Activated T-helper 2 cell treated with anti-CD3 and anti-CD28 coated beads, Interferon-gamma antibody, Interleukin-2, Interleukin-4, amounts not matched to agents 10 μg/mL and 5 μg/mL and 100 μg/mL, durations not matched to agents 14 hours and 24 hours and 36 hours (primary cell): ENCODE measurements at places on chromosomes 5 and 9. TPM values are rescaled to one million over a fixed set of nuclear protein-coding genes. Genes with fewer than 3 reads are reported as not detected.
A peak's percentile ranks its signal among the peaks of the same experiment; 100 is the strongest.

DNA sequence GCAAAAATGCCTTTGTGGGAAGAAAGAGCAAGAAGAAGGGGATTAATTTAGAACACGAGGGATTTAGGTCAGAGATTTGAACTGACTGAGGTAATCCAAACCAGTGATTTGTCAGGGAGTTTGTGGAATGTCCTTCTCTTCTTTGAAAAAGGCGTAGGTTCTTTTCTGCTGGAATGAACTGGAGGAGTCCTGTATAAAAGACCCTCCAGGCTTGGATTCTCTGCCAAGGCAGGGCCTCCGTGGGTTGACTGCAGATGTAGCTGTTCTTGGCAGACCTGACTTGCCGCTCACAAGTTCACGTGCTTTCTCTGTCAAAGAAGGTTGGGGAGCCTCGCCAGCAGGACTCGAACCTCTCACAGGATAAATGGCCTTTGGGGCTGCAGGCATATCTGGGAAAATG, 62.8 kb upstream of the STC2 start:
- H3K27me3 ChIP-seq, result peaks cover 7% of the 10 kb centered on the region
- no peaks in the 10 kb centered on the region for H3K4me1 ChIP-seq

- DNase-seq, result no peak
- no peaks in the 10 kb centered on the region for H3K36me3 ChIP-seq
- H3K4me1 ChIP-seq, result no peaks in the 10 kb centered on the region
- no peak overlapping the region for H3K27ac ChIP-seq
Measured at GRCh38 chr9:92455217-92455616, 27.1 kb downstream of the ASPN start.

DNA sequence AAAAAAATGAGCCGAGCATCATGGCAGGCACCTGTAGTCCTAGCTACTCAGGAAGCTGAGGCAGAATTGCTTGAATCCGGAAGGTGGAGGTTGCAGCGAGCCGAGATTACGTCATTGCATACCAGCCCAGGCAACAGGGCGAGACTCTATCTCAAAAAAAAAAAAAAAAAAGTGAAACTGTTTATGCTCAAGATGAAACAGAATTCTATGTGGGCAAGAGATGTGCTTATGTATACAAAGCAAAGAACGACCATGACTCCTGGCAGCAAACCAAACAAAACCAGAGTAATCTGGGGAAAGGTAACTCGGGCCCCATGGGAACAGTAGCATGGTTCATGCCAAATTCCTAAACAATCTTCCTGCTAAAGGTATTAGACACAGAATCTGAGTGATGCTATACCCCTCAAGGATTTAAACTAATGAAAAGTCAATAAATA, 32.6 kb upstream of the PLAC8L1 start:
- no peaks in the 10 kb centered on the region for H3K27me3 ChIP-seq
- H3K4me1 ChIP-seq, result no peaks in the 10 kb centered on the region
- DNase-seq, result no peak
- H3K36me3 ChIP-seq, result peaks cover 69% of the 10 kb centered on the region
- H3K27ac ChIP-seq, result no peak overlapping the region

DNA sequence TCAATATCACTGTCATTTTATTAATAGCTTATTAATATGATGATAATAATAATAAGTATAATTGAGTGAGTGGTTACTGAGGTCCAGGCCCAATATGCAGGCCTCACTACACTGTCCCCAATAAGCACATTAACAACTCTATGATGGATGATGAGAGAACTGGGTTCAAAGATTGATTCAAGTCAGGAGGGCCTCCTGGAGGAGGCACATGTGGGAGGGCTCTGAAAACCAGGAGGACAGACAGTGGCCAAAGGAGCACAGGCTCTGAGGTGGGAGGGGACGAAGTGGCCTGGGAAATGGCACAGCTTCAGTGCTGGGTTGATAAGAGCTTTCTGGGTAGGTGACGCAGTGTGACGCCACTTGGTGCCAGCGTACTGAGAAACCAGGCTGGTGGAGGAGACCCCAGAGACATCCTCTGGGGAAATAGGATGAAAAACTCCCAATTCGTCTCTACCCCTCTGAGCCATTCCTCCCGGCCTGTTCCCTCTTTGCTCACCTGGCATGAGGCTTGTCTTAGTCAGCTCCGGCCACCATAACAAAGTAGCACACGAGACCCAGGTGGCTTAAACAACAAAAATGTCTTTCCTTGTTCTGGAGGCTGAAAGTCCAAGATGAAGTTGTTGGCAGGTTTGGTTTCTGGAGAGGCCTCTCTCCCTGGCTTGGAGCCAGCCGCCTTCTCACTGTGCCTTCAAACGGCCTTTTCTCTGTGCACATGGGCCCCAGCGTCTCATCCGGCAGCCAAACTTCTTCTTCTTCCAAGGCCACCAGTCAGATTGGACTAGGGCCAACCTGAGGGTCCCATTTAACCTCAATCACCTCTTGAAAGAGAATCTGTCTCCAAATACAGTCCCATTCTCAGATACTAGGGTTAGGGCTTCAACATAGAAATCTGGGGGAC, 31.6 kb downstream of the NTNG2 start:
- DNase-seq, result no peak
- no peaks in the 10 kb centered on the region for H3K27me3 ChIP-seq
- H3K36me3 ChIP-seq, result no peaks in the 10 kb centered on the region
- H3K4me1 ChIP-seq, result no peaks in the 10 kb centered on the region

- no peaks in the 10 kb centered on the region for H3K4me1 ChIP-seq
- no peak for DNase-seq
- peaks cover 5% of the 10 kb centered on the region for H3K27me3 ChIP-seq
Measured at GRCh38 chr9:135592331-135592590, 30.7 kb downstream of the PAEP start.

- no peaks in the 10 kb centered on the region for H3K4me1 ChIP-seq
- no peaks in the 10 kb centered on the region for H3K27me3 ChIP-seq
- DNase-seq, result no peak
- H3K36me3 ChIP-seq, result no peaks in the 10 kb centered on the region
- no peak overlapping the region for H3K27ac ChIP-seq
Measured at GRCh38 chr9:30301271-30301963, 2083.0 kb upstream of the ACO1 start.

DNA sequence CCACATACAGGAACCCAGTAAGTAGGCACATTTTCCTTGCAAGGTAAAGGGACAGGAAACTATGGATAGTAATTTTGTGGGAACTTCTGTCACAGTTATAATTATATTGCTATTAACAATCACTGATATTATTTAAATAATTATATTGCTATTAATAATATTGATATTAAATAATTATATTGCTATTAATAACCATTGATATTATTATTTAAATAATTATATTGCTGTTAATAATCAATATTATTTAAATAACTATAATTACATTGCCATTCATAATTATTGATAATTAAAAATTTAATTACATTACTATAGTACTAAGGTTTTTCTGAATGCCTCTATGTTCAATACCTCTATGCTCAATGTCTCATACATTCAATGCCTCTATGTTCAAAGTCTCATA, 385.6 kb upstream of the SGCD start:
- H3K27me3 ChIP-seq, result peaks cover 1% of the 10 kb centered on the region
- no peak for DNase-seq
- H3K27ac ChIP-seq, result no peak overlapping the region
- H3K36me3 ChIP-seq, result no peaks in the 10 kb centered on the region
- peaks cover 5% of the 10 kb centered on the region for H3K4me1 ChIP-seq

GRCh38 chr5:109347252-109347888, 62.4 kb downstream of the PJA2 start:
- H3K4me3 ChIP-seq, result no peak overlapping the region
- H3K36me3 ChIP-seq, result peaks cover 47% of the 10 kb centered on the region
- H3K4me1 ChIP-seq, result peaks cover 2% of the 10 kb centered on the region
- H3K27ac ChIP-seq, result no peak overlapping the region
- H3K27me3 ChIP-seq, result no peaks in the 10 kb centered on the region

DNA sequence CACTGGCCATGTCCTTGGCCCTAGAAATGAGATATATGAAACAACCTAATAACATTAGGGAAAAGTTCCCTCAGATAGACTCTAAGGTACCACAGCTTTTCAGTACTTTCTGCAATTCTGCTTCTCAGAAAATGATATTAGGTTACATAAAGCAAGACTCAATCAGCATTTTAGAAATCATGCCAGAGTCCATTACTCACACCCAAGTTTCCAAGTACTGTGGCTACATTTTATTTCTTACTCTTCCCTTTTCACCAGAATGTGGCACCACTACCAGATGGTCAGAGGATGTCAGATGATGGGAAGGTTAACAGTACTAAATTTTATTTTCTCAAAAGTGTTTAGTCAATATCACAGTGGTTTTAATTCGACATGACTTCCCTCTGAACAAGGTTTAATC, 217.2 kb downstream of the MLLT3 start:
- peaks cover 29% of the 10 kb centered on the region for H3K36me3 ChIP-seq
- no peak overlapping the region for H3K27ac ChIP-seq
- no peak overlapping the region for H3K4me3 ChIP-seq
- no peaks in the 10 kb centered on the region for H3K27me3 ChIP-seq
- H3K4me1 ChIP-seq, result peaks cover 32% of the 10 kb centered on the region

- peaks cover 7% of the 10 kb centered on the region for H3K27me3 ChIP-seq
- no peaks in the 10 kb centered on the region for H3K36me3 ChIP-seq
- H3K4me3 ChIP-seq, result no peak overlapping the region
- H3K4me1 ChIP-seq, result no peaks in the 10 kb centered on the region
- DNase-seq, result no peak
- no peak overlapping the region for H3K27ac ChIP-seq
Measured at GRCh38 chr9:114091711-114092110, 7.4 kb downstream of the KIF12 start.

DNA sequence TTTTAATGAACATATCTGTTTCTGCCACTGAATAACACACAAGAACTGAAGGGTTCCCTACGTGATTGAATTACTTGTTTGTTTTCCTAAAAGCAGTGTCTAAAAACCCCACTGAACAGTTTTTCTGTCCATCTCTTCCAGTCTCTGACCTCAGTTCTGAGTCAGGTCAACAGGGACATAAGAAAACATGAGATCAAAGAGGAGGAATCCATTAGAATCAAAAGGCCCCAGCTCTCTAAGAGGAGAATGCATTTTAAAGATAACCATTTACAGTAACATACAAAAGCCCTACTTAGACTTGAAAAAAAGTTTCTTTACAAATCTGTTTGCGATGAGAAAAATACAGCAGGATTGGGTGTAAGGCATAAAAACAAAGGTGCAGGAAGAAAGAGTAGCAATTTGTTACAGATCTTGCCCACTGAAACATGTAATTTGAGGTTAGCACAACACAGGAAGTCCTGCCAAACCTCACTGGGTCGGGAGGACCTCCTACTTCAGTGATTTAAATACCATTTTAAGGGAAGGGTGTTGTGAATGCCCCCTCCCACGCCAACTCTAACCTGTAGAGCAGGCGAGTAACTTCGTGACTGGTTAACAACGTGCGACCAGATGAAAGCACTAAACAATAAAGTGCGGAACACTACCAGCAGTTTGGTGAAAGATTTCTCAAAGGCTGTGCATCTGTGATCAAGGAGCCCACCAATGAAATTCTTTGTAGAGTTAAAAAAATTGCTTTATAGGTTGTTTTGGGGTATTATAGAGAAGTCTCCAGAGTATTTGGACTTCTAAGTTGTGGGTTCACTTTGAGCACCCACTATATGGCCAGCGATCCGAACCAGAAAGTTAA, 1.3 kb downstream of the QSOX2 start:
- H3K4me3 ChIP-seq, result peak overlapping the region; percentile 92
- H3K27ac ChIP-seq, result peak overlapping the region; percentile 90
- H3K4me1 ChIP-seq, result peaks cover 28% of the 10 kb centered on the region
- DNase-seq, result peak; percentile 35
- H3K27me3 ChIP-seq, result peaks cover 4% of the 10 kb centered on the region
- peaks cover 13% of the 10 kb centered on the region for H3K36me3 ChIP-seq

- H3K27me3 ChIP-seq, result peaks cover 14% of the 10 kb centered on the region
- no peak overlapping the region for H3K27ac ChIP-seq
- no peaks in the 10 kb centered on the region for H3K36me3 ChIP-seq
- DNase-seq, result no peak
- H3K4me1 ChIP-seq, result peaks cover 25% of the 10 kb centered on the region
- no peak overlapping the region for H3K4me3 ChIP-seq
Measured at GRCh38 chr5:76400466-76400865, 2.6 kb upstream of the IQGAP2 start.

DNA sequence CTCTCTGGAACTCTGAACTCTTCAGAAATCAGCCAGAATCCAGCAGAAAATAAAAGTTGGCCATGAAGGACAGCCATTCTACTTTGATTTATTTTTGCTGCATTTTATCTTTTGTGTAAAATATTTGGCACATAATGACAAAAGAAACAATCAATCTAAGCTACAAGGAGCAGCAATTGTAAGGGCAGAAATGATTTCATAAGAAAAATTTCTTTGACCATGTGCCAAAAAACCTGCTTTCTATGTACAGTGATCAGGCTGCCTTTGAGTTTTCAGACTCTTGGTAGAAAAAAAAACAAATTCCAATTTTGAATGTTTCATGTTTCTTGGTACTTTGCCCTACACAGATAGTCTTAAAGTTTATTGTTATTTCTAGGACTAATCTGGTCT, 69.8 kb upstream of the SLC1A3 start:
- H3K4me3 ChIP-seq, result no peak overlapping the region
- no peaks in the 10 kb centered on the region for H3K36me3 ChIP-seq
- no peak for DNase-seq
- no peaks in the 10 kb centered on the region for H3K27me3 ChIP-seq
- H3K4me1 ChIP-seq, result no peaks in the 10 kb centered on the region

DNA sequence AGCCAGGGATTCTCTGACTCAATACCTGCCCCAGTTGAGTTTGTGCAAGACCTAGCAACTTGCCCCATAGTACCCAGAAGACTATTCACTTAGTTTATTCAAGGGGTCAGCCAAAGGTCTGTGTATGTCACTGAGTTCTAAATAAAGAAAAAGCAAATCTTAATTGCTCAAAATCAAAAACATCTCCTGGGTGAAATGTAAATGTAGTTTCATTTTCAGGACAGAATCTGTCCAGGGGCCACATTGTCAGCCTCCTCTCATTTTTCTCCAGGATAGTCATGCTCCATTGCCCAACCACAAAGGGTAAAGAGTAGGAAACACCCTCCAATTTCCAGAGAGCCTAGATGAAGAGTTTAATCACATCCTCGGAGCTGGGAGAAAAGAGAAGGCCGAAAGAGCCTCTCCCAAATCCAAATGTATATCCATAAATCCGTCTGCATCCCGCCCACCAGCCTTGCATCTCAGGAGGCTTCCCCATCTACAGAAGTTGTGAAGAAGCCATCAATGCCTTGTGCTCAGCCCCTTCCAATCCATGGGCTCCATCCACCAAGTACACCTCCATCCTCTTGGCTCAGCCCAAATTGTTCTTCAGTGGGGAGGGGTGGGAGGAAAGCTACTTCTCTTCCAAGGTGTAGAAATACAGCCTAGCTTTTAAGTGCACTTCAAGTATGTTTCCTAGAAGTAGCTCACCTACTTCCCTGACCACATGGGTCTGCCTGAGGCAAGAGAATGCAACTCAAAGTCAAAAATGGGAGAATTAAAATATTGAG, 26.9 kb downstream of the ADAM19 start:
- DNase-seq, result no peak
- H3K36me3 ChIP-seq, result peaks cover 90% of the 10 kb centered on the region
- H3K4me3 ChIP-seq, result peak overlapping the region; percentile 66
- peaks cover 82% of the 10 kb centered on the region for H3K4me1 ChIP-seq
- H3K27me3 ChIP-seq, result no peaks in the 10 kb centered on the region

ESM1 gene
- total RNA-seq, result 0.11 and 0.37 TPM in 2 replicates

ST8SIA4 gene
- total RNA-seq, result 79.1 and 82.3 TPM in 2 replicates

MLANA gene
- not detected in 2 replicates for total RNA-seq

UBLCP1 gene
- 25.2 and 26.7 TPM in 2 replicates for total RNA-seq

SKIC3 gene
- 60.2 and 61.6 TPM in 2 replicates for total RNA-seq

CORO2A gene
- 0.87 and 0.96 TPM in 2 replicates for total RNA-seq

CDH9 gene
- total RNA-seq, result not detected in 2 replicates

RMI1 gene
- total RNA-seq, result 26.1 and 27.3 TPM in 2 replicates

IGFBPL1 gene
- 0.16 TPM in 1 of 2 replicates, not detected in the other for total RNA-seq

PCDHGA2 gene
- 0.09 and 0.11 TPM in 2 replicates for total RNA-seq

PCBD2 gene
- 13.3 and 14.1 TPM in 2 replicates for total RNA-seq

FANCG gene
- total RNA-seq, result 102 and 107 TPM in 2 replicates

OR13C5 gene
- not detected in 2 replicates for total RNA-seq

INSL6 gene
- not detected in 2 replicates for total RNA-seq

TAF1L gene
- not detected in 2 replicates for total RNA-seq

TESK1 gene
- 44.5 and 48.0 TPM in 2 replicates for total RNA-seq

SLC36A2 gene
- not detected in 2 replicates for total RNA-seq

RASA1 gene
- total RNA-seq, result 21.1 and 21.9 TPM in 2 replicates

LAMC3 gene
- total RNA-seq, result not detected in 2 replicates

PCDHGA6 gene
- total RNA-seq, result 0.48 and 0.55 TPM in 2 replicates
